ENCODE measurements at places on chromosomes 1 and 21.

DNA sequence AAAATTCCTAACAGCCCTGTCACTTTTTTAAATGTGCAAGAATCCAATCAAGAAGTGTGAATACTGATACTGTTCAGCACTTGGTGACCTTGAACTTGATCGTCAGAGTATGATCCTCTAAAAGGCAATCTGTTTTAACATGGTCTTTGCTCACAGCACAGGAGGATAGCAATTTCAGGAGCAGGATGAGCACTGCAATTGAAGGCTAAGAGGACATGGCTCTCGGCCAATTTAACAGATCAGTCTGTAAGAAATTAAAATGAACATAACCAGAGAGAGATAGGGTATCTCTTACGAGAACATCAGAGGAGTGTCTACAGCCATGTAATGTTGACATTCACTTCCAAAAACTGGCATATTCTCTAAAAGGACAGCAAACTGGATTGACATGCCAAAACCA, 243.1 kb downstream of the LTN1 start:
- DNase-seq, result no peak

DNA sequence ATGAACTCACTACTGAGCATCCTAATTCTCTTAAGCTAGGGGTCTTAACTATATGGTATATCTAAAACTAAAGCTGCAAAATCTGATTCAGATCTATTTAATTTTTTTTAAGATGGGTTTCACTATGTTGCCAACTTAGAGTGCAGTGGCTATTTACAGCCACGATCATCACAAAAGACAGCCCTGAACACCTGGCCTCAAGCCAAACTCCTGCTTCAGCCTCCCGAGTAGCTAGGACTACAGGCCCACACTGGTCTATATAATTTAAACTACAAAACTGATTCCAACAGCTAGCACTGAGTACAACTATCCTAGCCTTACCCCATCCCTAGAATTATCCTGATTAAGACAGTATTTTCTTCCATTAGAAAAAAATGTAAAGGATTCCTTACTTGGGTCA, 37.1 kb downstream of the EIF4G3 start:
- DNase-seq, result no peak

DNA sequence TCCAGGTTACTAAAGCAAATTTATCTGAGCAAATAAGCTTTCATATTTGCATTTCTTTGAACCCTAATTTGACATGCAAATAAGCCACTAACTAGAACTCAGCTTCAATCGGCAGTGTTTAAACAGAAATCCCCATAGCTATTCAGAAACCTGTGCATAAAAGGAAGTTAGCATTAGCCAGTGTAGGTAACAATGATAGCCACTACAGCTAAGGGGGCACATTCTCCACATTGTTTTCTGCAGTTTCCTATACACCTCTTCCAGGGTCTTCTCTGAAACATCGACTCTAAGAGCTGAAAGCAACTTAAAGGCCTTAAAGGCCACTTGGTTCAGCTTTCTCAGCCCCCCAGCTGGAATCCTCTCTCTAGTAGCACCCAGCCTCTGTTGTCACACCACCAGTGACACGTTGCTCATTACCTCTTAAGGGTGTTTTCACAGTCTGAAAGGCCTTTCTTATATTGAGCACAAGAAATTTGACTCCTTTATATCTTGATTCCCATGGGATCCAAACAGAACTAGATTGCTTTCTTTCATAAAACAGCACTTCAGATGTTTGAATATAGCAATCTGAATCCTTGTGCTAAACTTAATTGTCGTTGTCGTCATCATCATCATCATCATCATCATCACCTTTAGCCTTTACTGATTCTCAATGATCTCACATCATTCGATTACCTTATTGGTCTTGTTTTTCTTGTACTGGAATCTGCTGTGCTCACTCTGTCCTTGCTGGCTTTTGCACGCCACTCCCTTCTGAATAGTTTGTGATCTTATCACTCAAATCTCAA, 93.9 kb upstream of the DAB1 start:
- no peak for DNase-seq

- DNase-seq, result no peak
Measured at GRCh38 chr1:36329817-36330216, 6.4 kb upstream of the EVA1B start.

DNA sequence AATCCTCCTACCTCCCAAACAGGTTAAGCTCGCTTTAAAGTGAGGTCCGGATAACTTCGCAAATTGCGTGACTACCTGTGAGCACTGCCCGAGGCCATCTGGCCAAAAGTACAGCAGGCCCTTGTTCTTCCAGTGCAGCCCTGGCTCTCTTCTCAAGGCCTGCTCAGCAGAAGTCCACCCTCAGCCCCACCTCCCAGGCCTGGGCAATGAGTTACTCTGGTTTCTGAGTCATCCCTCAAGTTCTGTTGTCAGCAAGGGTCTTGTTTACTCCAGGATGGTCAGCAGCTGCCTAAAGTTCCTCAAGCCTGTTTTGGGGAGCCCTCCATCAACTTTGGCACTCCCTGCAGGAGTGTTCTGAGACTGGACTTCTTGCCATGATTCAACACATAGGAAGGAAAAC, 101.7 kb downstream of the BCAR3 start:
- no peak for DNase-seq

DNA sequence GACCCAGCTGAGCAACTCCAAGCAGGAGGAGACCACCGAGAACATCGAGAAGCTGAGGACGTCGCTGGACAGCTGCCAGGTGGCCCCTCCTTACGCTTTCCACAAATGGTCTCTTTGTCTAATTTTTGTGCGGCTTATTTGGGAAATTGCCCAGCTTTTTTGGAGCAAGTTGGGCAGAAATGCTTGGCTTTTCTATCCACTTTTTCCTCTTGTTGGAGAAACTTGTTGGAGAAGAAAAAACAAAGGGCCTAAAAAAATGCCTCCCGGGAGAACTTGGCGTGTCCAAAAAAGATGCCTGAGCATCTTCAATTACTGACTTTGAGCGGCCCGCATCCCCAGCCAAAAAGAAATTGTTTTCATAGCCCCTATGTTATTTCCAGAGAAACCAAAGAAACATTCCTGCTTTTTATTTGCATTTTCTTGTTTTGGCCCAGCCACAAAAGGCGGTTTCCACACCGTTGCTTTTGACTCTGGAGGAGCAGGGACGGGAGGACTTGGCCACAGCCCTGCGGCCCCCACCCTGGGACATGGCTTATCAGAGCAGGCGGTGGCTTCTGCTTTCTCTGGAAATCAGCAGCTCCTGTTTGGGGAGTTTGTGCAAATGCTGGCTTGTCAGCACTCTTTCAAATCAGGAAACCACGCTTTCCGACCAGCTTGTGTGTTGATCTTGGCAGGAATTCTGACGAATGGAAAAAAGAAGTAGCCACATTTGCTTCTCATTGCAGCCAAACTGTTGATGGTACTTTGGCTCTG, 81.2 kb upstream of the EFHD2 start:
- no peak for DNase-seq

- DNase-seq, result no peak
Measured at GRCh38 chr1:51525295-51525694, 6.2 kb upstream of the EPS15 start.

DNA sequence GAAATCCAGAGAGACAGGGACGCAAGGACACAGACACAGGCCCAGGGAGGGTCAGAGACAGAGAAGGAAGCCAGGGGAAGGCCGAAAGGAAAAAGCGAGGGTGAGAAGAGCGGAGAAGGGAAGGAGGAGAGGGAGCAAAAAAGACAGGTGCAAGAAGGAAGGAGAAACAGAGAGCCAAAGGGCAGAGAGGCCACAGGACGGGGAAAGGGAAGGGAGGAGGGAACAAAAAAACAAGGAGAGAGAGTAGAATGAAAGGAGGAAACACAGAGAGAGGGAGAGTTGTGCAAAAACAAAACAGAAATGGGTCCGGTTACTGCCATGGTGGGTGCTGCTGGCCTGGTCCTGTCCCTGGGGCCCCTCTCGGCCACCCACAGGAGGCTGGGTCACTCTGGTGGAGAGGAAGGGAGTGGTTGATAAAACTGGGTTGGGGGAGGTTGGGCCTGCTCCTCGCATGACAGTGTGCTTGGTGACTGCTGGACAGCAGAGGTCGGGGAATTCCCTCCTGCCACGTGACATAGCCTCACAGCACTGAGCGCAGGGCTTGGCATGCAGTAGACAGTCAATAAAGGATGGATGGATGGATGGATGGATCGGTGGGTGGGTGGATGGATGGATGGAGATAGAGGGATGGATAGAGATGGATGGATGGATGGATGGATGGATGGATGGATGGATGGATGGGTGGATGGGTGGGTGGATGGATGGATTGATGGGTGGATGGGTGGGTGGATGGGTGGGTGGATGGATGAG, 64.8 kb downstream of the RAP1GAP start:
- no peak for DNase-seq

GRCh38 chr21:25465263-25465662, 142.0 kb downstream of the MRPL39 start:
- no peak for DNase-seq

DNA sequence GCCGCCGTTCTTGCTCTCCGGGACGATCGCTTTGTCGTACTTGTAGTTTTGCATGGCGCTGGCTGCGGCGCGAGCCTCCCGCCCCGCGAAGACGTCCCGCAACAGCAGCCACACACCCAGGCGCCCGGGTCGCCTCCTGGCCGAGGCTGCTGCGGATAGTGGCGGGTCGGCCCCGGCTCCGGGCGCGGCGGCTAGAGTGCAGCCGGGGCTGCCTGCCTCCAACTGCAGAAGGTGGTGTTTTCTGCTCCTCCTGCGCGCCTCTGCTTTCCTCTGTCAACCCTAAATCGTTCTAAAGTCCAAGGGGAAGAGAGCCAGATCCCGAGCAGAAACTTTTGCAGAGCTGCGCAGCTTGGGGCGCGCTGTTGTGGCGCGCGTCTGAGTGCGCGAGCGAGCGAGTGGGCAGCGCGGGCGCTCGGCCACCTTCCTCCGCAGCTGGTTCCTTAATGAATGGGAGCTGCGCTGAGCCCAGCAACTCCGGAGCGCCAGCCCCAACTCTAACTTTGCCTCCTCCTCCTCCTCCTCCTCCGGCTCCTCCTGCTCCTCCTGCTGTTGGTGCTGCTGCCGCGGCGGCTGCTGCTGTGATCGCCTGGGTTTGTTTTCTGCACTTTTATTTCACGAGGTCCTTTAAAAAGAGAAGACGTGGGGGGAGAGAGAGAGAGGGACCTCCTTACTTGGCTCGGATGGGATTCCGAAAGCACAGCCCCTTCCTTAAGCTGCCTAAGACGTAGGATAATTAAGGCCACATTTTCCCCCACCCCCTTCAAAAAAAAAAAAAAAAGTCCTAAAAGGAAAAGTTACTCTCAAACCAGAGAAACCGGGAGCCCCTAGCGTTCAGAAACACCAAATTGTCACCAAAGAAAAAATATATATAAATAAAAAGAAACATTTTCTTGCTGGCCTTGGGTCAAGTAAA, at the start of gene PLPP3:
TSS of gene PLPP3 (minus strand) at position 601 of the 913 bp plus-strand sequence. CDS start at position 54, 547 bp downstream.
- no peak for DNase-seq

- DNase-seq, result no peak
Measured at GRCh38 chr1:41673378-41673777, 188.9 kb upstream of the EDN2 start.

- no peak for DNase-seq
Measured at GRCh38 chr1:188444526-188444925, 1615.8 kb downstream of the PLA2G4A start.

- DNase-seq, result no peak
Measured at GRCh38 chr1:17742583-17742982, 12.6 kb upstream of the ACTL8 start.

GRCh38 chr1:159968901-159969300, 14.9 kb upstream of the SLAMF9 start:
- no peak for DNase-seq

- DNase-seq, result no peak
Measured at GRCh38 chr1:90308421-90308820, 313.5 kb downstream of the ZNF326 start.

GRCh38 chr1:9066945-9067807, 2.3 kb downstream of the SLC2A5 start:
- DNase-seq, result no peak

GRCh38 chr1:243433737-243434370, 178.0 kb downstream of the SDCCAG8 start:
- no peak for DNase-seq

GRCh38 chr1:229514578-229515275, 6.6 kb upstream of the NUP133 start:
- peak; percentile 65 for DNase-seq

GRCh38 chr1:224594851-224595250, 21.3 kb upstream of the CNIH3 start:
- DNase-seq, result no peak

- no peak for DNase-seq
Measured at GRCh38 chr1:87179076-87179810, 149.4 kb upstream of the LMO4 start.

DNA sequence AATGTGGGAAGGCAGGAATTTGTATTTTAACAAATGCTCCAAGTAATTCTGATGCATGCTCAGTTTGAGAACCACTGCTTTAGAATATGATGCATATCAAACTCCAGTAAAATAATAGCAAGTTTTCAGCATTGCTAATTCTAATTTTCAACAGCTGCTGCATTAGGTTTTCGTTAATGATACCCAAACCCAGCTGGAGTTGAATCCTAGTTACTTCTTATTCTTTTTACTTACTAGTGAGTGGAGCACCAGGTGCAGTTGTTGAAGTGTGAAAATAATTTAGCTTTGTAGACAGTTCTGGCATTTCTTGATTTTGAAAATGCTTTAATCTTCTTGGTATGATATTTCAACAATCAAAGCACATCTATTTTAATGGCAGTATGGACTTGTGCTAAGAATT, 138.5 kb downstream of the HS2ST1 start:
- no peak for DNase-seq

DNA sequence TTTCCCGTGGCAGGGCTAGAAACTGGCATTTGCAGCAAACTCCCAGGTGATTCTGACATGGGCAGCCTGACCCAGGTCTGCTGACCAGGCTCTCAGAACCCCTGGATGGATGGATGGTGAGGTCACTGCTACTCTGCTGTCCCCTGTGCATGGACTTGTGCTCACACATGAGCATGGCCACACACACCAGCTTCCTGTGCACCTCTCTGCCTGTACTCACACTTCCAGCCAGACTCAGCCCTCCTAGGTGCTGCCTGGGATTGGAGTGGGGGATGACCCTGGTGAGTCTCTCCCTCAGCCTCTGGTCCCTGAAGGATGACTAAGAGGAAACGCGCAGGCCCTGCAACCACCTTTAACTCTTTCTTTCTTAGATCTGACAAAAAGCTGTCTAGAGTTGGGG, 361.1 kb downstream of the HHAT start:
- no peak for DNase-seq
